ENCODE measurements at places on chromosomes 16 and 17.

DNA sequence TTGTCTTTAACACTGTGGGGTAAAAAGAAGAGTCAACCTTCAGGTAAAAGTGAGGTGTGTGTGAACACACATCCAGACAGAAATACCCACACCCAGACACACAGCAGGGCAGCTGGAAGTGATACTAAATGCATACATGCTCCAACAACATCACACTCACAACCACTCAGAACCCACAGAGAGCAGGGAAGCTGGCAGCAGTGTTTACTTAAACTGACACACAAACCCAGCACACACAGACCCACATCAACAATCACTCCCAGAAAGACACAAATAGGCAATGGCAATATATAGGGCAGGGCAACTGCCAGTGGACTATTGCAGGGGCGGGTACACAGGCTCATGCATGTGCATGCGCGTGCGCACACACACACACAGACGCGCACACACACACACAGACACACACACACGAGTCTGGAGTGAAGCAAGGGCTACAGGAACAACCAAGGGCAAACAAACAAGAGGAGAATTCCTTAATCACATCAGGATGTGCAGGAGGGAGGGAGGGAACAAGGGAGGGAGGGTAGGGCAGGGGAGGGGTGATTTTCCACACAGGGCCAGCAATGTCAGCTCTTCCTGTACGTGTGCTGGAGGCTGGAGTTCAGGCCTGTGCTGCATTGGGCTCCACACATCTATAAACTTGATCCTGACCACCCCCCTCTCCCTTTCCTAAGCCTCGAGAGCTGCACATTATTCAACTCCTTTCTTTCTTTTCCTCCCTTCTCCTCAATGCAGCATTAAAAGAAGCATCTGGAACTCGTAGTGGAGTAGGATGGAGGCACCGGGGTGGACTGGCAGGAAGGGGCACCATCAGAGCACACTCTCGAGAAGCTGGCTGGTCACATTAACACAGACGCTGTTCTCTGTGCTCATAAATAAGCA, 30.1 kb downstream of the HIC1 start:
- DNase-seq, result peak; percentile 60

DNA sequence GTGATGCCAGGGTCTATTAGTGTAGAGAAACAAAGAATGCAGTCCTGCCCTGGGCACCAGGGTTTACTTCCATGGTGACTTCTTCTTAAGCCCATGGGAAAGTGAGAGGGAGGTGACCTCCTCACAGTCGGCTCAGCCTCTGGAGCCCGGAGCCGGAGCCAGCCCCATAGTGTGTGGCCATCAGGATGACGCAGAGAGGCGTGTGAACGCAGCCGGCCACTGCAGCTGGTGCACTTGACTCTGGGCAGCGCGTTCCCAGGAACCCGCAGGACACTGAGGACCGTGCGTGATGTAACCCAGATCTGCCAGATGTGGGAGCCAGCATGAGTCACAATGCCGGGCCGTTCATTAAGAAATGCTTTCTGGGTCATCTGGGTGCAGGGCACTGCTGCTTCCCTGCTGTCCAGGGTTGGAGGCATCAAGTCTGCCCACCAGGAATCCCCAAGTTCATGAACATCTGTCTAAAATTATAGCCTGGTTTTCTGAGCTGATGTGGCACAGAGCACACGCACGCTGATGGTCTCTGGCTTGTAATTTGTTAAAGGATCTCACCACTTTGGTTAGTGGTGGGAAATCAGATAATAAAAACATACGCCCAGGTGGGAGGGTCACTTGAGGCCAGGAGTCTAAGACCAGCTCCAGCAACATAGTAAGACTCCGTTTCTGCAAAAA, 114.1 kb downstream of the PITPNC1 start:
- DNase-seq, result peak; percentile 49

DNA sequence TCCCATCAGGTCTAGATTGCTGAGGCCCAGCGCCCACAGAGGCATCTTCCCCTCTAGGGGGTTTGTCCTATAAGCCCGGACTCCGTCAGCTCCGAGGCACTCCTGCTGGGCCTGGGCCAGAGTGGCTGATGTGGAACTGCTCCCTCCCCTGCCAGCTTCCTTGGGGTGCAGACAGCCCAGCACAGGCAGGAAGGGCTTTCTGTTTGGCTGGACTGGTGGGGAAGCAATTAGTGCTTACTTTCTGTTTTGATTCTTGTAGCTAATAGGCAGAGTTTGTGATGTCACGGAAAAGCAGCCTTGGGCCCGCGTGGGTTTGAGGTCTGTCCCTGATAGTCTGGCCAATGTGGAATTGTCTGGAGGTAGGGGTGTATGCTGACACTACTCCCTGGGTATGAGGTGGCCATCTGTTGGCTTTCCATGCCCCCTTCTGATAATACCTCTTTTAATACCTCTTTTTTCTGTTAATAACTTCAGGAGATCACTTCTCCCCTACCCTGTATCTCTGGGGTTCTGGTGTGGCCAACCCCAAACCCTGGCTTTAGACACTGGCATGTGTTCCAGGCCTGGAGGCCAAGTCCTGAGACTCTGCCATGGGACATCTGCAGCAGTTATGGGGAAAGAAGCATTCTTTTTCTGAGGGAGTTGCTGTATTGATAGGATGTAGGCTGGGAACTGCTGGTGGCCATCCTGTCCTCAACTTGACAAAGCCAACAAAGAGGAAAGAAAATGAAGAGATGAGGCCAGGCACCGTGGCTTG, 190.9 kb downstream of the RAB11FIP4 start:
- DNase-seq, result no peak

- no peak for DNase-seq
Measured at GRCh38 chr16:65289022-65289421, 167.2 kb upstream of the CDH11 start.

Data from bronchial epithelial cell (primary cell).